T-helper 9 cell (primary cell): ENCODE measurements at places on chromosomes 2 and 18.
A peak's percentile ranks its signal among the peaks of the same experiment; 100 is the strongest.

GRCh38 chr2:80149991-80150390 is 154.6 kb downstream of the LRRTM1 start:
- no peak for DNase-seq

GRCh38 chr2:159903443-159904126 is 105.6 kb upstream of the CD302 start:
- DNase-seq: peak; percentile 49

DNA sequence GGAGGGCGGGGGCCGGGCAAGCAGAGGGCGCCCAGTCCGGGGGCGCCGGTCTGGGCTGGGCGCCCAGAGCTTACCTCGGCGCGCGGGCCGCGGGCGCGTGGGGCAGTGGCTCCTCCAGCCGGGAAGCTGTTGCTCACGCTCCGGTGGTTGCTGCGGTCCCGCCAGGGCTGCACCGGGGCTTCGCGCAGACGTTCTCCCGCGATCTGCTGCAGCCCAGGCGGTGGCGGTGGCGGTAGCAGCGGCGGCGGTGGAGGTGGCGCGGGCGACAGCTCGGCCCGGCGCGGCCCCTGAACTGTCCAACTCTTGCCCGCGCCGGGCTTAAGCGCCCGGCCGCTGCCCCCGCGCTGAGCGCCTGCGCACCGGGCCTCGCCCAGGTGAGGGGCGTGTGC is 391 bp downstream of the ZNF385B start:
- DNase-seq: no peak

GRCh38 chr2:127063701-127064590 is 43.0 kb downstream of the BIN1 start:
- no peak for DNase-seq

- no peak for DNase-seq
These were observed 55.0 kb downstream of the GATA6 start for GRCh38 chr18:22224339-22224738.

GRCh38 chr2:102301867-102302362 is 9.4 kb upstream of the IL1RL1 start:
- DNase-seq: peak; percentile 11

GRCh38 chr2:69102041-69102593 is 89.1 kb downstream of the ANTXR1 start:
- no peak for DNase-seq

DNA sequence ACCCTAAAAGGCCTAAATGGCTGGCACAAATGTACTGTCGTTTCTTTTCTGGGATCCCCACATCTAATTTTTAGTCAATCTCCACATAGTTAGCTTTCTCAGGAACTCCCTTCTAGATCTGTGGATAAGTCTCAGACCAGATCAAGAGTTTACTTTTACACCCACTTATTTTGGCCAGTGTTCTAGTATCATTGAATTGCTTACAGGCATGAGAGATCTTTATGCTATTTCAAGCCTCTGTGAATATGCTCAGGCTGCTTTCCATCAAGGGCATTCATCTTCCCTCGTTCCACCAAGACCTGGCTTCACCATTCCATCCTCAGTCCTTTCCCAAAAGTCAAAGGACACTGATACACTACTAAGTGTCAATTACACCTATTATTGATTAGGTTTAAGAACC is 27.8 kb upstream of the SCN1A start:
- no peak for DNase-seq

DNA sequence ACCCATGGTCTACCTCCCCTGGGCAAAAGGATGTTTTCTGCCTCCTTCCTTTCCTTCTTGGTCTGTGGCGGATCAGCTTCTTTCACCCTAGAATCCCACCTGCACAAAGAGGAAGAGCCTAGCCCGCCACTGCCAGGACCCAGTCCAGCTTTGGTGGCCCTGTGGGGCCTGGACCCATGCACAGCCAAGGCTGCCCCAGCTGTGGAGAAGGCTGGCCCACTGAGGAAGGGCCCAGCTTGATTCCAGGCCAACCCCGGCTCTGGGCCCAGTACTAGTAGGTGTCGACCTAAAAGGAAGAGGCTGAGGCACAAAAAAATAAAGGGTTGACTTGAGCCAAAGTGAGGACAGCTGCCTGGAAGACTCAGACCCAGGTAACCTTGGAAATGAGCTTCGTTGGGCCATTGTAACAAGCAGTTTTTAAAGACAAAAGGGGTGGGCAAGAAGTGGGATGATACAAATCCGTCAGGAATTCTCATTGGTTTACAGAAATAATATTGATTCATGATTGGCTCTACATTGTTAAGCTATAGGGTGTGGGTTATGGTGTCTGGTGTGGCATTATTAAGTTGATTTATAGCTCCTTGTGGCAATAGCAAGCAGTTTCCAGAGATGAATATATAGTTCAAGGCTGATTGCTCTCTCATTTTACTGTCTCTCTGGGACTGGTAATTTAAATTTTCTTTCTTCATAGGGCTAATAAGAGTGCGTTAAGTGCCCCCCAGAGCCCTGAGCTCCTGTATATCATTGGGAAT is 29.8 kb upstream of the MAL start:
- no peak for DNase-seq

- no peak for DNase-seq
These were observed 34.6 kb upstream of the GCC2 start for GRCh38 chr2:108414256-108414876.

DNA sequence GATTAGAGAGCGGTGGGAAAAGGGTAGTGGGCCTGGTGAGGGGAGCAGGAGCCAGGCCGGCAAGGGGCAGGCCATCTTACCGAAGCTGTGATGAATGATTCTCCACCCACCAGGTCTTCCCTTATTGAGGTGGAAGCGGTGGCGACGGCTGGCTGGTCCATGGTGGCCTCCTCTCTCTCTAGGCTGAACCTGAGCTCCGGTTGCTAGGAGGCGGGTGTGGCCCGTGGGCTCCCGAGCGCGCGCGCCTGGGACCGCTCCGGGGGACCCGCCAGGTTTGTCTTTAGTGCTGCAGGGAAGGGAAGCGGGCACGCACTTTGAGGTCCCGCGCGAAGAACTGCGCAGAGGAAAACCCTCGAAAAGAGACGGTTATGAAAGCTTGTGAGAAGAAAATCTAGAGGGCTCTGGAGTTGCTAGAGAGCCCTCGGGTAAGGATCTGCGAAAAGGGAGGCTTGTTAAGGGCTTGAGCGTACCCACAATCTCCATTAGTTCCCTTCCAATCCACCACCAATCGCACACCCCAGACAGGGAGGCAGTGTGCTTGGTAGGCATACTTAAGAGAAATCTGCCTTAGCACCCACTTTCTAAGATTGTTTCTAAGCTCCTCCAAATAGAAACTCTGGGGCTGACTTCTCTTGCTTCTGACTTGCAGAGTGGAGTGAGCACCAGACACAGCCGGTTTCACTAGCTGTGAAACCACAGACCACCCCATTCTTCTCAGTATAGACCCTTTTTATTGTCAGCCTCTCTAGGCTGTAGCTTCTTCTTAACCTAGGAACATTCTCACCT is at the start of gene STPG4:
Gene STPG4, minus strand, starts transcription at position 218 of the 786 bp plus-strand sequence. Its CDS starts 57 bp downstream, at position 161.
- no peak for DNase-seq

- DNase-seq: peak; percentile 20
These were observed 24.6 kb upstream of the KCMF1 start for GRCh38 chr2:84946204-84947009.

GRCh38 chr2:63743982-63744966 is 97.4 kb upstream of the UGP2 start:
- no peak for DNase-seq

DNA sequence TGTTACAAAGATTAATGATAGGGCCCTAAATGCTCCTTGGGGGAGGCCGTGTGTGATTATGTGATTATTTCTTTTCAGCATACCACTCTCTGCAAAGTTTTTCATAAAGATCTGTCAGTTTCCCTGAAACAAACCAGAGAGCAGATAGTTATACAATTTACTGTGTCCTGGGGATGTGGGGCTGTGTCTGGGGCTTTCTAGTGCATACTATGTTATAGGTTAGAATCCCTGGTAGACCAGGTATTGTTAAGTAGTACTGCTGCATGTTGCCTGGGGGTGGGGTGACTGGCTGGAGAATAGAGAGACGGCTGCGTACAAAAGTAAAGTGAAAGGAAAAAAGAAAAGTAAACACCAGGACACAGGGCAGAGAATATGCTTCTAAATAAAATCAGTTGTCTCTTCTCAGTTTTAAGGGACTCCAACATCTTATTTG is 3.3 kb upstream of the CCBE1 start:
- no peak for DNase-seq

- DNase-seq: no peak
These were observed 316.9 kb downstream of the CDH2 start for GRCh38 chr18:27860011-27860410.

DNA sequence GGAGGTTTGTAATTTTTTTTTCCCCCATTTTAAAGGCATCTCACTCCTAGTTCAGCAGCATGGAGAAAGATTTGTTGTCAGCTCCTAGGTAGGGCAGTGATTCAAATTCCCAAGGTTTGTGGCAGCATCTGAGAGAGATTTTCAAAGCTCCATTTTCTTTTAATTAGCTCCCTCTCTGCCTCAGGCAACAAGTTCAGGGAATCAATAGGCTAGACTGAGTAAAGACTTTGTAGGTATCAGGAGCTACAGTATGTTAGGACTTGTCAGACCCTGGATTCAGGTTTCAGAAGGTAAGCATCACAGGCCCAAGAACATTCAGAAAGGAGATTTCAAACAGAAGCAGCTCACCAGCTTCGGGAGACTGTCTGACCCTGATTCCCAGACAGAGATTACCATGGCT is 273.3 kb upstream of the ERBB4 start:
- DNase-seq: no peak

DNA sequence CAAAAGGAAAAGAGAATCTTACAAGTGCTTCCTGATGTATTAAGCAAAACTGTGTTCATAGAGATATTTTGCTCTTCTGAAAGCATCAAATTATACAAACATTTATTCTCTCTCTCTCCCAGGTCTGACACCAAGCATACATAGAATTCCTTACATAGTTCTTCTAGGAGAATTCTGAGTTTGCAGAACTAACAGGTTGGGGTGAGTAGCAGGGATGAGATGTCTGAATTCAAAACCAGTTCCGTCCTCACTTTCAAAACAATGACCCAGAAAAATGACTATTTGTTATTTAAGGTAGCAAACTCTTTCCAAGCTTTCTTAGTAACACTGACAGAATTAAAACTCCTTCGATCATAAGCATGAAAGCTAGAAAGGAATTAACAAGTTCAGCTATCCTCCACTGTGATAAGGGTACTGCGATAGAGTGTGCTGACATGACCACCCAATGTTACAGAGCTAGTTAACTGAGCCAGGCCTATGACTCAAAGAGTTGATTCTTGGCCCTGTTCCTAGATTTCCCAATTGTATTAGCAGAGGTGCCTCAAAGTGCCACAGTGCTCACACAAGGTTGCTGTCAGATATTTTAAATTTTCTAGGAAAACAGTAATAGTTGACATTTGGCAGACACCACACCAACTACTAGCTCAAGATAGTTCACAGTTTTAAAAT is 85.8 kb upstream of the SETBP1 start:
- no peak for DNase-seq

- DNase-seq: no peak
These were observed 30.8 kb upstream of the ODC1 start for GRCh38 chr2:10478916-10479315.

- no peak for DNase-seq
These were observed 204.6 kb downstream of the TNS1 start for GRCh38 chr2:217798191-217798590.

DNA sequence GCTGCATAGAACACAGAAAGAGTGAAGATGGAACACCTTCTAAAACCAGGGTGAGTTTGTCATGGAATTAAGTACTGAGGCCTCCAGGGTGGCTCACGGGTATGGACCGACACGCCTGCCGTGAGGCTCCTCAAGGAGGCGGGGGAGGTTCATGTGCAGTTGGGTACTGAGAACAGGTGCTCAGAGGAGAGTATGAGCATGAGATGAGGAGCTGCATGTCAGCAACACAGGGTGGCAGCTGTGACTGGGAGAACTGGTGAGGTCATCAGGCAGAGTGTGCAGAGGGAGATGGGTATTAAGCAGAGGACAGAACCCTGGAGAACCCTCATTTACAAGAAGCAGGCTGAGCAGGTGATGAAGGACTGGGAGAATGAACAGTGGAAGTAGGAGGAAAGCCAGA is 63.2 kb upstream of the KLHL29 start:
- no peak for DNase-seq

GRCh38 chr18:32777049-32777448 is 4.2 kb upstream of the KLHL14 start:
- no peak for DNase-seq

DNA sequence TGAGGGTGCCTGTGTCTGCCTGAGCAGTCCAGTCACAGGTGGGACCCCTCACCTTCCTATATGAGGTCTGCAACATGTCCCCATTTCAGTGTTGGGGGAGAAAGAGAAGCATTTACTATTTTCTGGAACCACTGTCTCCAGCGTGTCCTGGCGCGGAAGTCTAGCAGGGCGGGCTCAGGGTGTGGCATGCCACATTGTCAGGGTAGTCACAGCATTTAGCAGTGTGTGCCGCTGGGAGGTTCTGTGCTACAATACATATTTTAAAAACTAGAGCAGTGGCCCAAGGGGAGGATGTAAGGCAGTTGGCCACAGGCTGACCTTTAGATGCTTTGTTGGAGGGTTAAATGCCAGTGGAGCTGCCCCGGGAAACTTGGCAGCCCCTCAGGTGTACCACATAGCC is 12.5 kb downstream of the UBE2F start:
- DNase-seq: no peak

GRCh38 chr2:8225798-8226197 is 456.1 kb upstream of the ID2 start:
- DNase-seq: no peak

DNA sequence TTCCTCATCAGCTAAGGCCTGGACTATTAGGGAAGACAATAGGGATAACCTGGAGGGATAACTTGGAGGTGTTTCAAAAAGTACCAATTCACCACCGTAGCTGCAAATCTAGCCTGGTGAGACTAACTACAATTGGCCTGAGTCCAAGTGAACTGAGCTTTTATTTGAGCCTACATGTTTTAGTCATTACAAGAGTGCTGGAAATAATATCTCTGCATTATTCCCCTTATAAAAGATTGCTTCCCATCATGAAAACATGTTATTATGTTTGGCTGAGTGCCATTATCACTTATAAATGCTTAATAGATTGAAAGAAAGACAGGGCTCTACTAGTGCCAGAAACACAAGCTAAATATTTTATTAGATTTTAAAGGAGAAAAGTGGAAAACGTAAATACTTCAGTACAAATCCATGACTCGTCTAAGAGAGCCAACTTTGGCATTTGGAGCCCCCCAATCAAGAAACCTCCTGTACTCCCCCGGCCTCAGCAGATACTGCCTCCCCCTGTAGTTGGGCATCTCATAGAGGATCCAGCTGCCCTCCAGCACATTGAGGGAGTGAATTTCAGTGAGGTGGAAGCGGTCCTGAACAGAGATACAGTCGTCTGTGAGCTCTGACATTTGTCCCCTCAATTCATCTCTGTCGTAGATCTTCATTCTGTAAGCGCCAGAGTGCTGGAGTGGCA is 3.6 kb downstream of the CRYGB start:
- DNase-seq: no peak

- DNase-seq: no peak
These were observed 347.0 kb upstream of the ID2 start for GRCh38 chr2:8334866-8335325.

- no peak for DNase-seq
These were observed 499.6 kb upstream of the ACVR2A start for GRCh38 chr2:147345246-147345645.

- DNase-seq: no peak
These were observed 31.4 kb downstream of the SH3BP4 start for GRCh38 chr2:234983011-234983726.

- DNase-seq: no peak
These were observed 75.8 kb upstream of the ARL5A start for GRCh38 chr2:151904021-151904420.

- no peak for DNase-seq
These were observed 164.2 kb upstream of the SETBP1 start for GRCh38 chr18:44516450-44516849.

- DNase-seq: no peak
These were observed 94.7 kb downstream of the BIN1 start for GRCh38 chr2:127012215-127012614.

- no peak for DNase-seq
These were observed 93.0 kb downstream of the DPP4 start for GRCh38 chr2:161980976-161981375.
